Lower lobe of right lung (tissue), 2 donors: ENCODE measurements at places on chromosomes 13 and 19. TPM values are rescaled to one million over a fixed set of nuclear protein-coding genes. Genes with fewer than 3 reads are reported as not detected.

- no peak for DNase-seq
Measured at GRCh38 chr13:99053636-99054233, 75.9 kb upstream of the DOCK9 start.

DNA sequence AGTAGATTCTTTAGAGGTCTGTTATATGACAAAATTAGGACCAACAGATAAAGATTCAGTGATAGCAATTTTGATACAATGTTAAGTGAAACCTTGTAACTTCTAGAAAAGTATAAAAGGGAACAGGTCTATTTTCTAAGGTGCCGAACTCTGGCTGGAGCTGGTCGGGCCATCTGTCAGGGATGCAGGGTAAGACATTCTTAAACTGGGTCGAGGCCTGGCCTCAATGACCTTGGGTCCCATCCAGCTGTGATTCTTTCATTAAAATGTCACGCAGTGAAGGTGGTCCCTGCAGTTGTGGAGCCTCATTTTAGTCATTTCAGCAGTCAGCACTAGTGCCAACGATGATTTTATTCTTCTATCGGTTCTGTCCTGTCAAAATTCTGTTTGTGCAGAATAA lies 271.9 kb upstream of the SPRY2 start:
- DNase-seq, result no peak

DNA sequence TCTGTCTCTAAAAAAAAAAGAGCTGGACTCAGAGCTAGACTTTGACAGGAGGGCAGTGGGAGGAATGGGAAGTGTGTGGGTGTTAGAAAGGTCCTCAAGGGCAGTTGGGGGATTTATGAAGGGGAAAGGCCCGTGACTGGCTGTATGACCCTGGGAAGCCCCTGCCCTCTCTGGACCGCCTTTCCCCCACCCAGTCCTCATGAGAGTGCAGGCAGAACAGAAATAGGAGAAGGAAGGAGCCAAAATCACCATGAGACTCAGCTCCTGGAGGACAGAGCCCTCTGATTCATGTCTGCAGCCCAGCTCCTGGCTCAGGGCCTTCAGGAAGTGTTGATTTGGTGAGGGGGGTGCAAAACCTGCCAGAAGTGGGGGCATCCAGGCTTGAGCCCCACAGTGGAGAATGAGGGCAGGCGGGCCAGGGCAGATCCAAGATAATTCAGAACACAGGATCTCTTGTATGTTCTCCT lies 8.7 kb upstream of the SMG9 start:
- DNase-seq, result no peak

- peak; percentile 66 for DNase-seq
Measured at GRCh38 chr19:54100561-54100960, at the start of gene OSCAR. Gene OSCAR (minus strand): TSS chr19:54100803. CDS start chr19:54100792, 11 bp downstream.

DNA sequence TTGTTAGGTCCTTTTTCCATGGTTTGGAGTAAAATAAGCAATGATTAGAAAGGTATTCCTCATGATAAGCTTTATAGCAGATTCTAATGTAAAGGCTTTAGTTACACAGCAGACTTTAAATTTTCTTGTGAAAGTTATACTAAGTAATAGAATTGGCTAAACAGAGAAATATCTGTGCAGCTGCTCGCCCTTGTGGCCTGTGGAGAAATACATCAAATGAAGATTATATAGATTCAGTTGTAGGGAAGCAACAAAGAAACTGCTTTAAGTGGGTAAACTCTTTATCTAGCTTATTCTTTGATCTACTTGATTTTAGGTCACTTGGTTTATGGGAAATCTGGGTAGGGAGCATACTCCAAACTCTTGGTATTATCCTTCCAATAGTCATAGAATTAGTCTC lies 1269.7 kb upstream of the SPRY2 start:
- DNase-seq, result no peak

Gene AKT2
- 102 TPM for total RNA-seq

- no peak for DNase-seq
Measured at GRCh38 chr19:51029718-51030117, 3.3 kb upstream of the KLK11 start.

- no peak for DNase-seq
Measured at GRCh38 chr19:42239544-42240220, 2.7 kb downstream of the GSK3A start.

GRCh38 chr13:46166224-46166584 lies 15.8 kb downstream of the LCP1 start:
- DNase-seq, result no peak

- no peak for DNase-seq
Measured at GRCh38 chr19:51783372-51783771, 11.6 kb upstream of the FPR3 start.

Gene TGFB1
- 114 TPM for total RNA-seq

- DNase-seq, result no peak
Measured at GRCh38 chr13:41075034-41075433, 13.7 kb downstream of the WBP4 start.

- DNase-seq, result no peak
Measured at GRCh38 chr19:765179-765738, 14.3 kb downstream of the MISP start.

- no peak for DNase-seq
Measured at GRCh38 chr13:100365680-100366079, 222.9 kb downstream of the GGACT start.

DNA sequence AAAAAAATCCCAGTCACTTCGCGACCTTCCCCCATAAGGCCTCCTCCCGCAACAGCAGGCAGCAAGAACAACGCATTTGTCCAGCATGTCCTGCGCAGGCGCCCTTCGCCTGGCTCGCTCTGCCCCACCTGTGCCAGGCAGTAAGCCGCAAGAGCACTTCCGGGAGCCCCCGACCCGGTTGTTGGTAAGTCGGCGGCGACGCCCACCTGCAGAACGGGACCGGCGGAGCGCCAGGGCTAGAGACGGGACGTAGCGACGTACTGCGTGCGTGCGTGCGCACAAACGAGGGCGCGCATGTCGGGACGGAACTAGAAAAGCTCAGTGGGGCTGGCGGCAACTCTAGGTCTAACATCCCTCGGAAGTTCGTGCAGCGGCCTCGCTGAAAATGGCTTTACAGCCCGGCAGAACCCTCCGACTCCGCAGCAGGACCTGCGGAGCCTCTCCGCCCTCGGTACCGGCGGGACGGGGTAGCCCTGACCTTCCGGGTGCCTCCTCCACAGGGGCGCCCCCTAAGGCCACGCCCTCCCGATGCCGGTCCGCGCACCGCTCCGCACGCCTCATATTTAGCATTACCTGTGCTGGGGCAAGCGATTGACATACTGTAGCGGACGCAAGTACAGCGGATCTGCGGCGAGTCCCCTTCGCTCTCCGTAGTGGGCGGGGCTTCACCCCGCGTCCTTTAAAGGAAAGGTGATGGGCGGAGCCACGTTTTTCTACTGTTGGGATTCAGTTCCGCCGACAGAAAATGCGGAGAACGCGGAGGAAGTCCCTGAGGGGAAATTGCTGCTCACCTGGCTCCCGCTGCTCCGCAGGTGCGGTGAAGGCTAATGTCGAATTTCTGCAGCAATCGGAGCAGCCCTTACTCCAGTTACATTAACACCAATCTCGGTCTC lies at the start of gene MTIF3:
MTIF3 (minus strand) TSS at position 629 of the 893 bp plus-strand sequence. CDS start 10,116 bp downstream, outside the sequence.
- peak; percentile 97 for DNase-seq

Gene FXYD7
- not detected for total RNA-seq

DNA sequence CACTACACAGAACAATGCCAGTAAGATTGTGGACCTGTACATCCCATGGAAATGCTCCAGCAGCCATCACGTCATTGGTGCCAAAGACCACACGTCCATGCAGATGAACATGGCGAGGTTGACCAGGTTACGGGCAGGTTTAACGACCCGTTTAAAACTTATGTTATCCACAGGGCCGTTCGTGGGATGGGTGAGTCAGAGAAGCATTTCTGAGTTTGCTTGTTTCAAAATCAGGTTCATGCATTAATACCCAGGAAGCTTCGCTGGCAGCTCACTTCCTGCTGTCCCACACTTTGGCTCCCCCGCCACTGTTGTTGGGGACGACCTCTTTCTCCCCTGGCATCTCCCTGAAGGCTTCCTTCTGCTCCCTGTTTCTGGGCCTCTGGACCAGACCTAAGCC lies 194.1 kb downstream of the USP12 start:
- no peak for DNase-seq

Gene SOHLH2
- not detected for total RNA-seq

DNA sequence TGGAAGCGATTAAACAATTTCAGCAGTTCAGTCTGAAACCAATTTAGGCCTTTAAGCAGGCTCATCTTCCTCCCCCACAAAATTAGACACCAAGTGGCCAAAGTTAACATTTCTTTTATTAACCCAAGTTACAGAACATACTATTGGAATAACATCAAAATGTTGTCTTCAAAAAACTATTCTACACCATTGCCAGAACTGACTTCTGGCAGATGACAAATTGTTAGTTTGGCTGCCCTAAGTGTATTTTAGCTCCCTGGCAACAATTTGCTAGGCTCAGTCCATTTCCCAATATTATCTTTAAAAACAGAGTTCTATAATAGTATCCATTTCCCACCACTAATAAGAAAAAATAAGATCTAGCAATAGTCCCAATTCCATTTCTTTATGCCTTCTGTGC lies 107.8 kb downstream of the SGCG start:
- no peak for DNase-seq

Gene ZNF613
- total RNA-seq, result 7.9 TPM

DNA sequence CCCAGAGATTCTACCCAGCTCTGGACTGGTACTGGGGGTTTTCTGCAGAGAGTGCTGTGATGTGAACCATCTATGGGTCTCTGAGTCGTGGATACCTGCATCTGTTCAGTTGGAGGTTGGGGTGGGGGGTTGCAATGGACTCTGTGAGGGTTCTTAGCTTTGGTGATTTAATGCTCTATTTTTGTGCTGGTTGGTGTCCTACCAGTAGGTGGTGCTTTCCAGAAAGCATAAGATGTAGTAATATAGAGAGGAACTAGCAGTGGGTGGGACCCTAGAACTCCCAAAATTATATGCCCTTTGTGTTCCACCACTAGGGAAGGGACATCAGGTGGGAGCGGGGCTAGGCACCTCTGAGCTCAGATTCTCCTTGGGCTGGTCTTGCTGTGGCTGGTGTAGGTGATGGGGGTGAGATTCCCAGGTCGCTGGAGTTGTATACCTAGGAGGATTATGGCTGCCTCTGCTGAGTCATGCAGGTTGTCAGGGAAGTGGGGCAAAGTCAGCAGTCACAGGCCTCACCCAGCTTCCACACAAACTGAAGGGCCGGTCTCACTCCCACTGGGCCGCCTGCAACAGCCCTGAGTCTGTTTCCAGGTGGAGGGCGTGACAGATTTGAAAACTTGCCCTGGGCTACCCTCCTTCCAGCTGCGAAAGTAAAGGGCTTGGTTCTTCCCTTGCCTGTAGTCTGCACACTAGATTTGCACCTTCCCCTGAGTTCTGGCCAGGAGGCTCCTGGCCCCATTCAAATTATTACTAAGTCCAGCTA lies 573.0 kb upstream of the SLITRK1 start:
- DNase-seq, result no peak

GRCh38 chr13:46668302-46668720 lies 115.3 kb downstream of the LRCH1 start:
- DNase-seq, result no peak

- DNase-seq, result no peak
Measured at GRCh38 chr19:42271861-42272534, 2.9 kb downstream of the CIC start.

Gene TEX29
- total RNA-seq, result 0.97 TPM

DNA sequence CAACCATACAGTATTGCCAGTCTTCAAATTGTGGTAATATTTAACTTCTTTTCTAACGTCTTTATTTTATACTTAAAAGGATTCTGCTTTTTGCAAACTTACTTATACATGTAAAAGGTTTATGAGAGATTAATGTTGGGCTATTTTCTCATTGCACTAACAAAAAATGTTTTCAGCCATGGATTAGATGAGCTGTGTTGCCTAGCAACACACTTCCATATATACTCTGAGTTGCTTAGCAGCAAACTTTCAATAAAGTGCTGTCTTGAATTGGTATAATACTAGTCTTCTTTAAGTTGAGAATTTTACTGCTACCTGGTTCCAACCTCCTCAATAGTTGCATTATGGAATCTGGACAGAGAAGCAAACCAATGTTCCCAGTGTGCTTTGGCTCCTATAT lies 777.4 kb upstream of the PCDH9 start:
- no peak for DNase-seq

DNA sequence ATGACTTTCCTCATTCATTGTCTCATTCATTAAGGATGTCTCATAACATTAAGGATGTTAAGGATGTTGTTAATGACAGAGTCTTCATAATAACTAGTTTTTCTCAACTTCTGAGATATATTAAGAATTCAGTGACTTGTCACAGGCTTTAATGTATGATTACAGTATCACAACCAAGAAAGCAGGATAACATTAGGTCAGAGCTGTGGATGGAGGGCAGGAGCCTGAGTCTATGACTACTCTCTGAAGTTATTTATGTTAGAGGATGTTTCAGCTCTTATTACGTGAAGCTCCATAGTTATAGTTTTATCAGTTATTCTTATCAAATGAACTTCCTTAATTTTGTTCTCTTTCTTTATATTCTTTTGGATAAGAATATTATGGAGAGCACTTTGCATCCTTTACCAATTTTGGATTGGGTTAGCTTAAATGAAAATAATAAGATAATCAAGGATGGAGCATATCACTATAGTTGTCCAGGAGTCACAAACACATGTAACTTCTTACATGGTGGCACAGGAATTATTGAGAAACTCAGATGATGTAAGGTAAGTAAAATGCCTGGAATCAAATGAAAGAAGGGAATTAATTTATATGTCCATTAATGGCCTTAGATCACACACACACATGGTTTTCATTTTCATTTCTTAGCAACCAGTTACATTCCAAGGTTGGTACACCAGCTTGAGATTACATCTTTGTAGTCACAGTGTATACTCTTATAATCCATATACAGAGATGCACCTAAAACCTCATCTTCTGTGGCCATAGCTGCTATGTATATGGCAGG lies 57.0 kb downstream of the SLC10A2 start:
- no peak for DNase-seq

- DNase-seq, result no peak
Measured at GRCh38 chr13:102033857-102034331, 368.0 kb downstream of the FGF14 start.

DNA sequence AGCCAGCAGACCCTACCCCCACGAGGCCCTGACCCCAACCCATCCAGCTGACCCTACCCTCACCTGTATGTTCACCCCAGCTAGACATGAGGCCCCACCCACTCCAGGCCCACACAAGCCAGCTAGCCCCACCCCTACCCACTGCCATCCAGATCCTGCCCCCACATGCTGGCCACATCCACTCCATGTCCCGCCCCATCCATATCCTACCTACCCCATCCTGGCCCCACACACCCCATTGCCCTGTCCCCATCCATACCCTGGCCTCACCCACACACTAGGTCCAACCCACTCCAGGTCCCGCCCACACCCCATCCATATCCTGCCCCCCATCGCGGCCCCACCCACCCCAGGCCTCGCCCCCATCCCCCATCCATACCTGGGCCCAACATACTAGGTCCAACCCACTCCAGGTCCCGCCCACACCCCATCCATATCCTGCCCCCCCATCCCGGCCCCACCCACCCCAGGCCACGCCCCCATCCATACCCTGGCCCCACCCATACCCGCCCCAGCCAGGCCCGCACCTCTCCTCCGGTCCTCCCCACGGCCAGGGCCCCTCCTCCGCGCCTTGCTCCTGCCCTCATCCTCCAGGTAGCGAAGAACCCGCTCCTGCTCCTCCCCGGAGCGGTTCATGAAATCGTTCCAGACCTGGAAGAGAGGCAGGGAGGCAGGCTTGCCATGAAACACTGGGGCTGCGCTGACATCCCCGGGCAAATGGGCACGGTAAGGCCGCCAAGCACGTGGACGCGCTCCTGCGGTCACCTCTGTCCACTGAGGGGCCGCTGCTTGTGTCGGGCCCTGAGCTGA lies 7.2 kb downstream of the RNU6-9 start:
- DNase-seq, result no peak
